Hematopoietic multipotent progenitor cell treated with erythropoietin and hydrocortisone succinate and interleukin-3 and kit ligand, for 8 days (in vitro differentiated cells): ENCODE measurements at places on chromosomes 7 and 10.

- DNase-seq: no peak
These were observed 475.2 kb upstream of the CELF2 start for GRCh38 chr10:10542477-10542876.

- DNase-seq: no peak
These were observed 10.1 kb downstream of the ATP5MF start for GRCh38 chr7:99455874-99456273.

GRCh38 chr7:20229646-20230500, 12.7 kb upstream of the MACC1 start:
- DNase-seq: no peak

DNA sequence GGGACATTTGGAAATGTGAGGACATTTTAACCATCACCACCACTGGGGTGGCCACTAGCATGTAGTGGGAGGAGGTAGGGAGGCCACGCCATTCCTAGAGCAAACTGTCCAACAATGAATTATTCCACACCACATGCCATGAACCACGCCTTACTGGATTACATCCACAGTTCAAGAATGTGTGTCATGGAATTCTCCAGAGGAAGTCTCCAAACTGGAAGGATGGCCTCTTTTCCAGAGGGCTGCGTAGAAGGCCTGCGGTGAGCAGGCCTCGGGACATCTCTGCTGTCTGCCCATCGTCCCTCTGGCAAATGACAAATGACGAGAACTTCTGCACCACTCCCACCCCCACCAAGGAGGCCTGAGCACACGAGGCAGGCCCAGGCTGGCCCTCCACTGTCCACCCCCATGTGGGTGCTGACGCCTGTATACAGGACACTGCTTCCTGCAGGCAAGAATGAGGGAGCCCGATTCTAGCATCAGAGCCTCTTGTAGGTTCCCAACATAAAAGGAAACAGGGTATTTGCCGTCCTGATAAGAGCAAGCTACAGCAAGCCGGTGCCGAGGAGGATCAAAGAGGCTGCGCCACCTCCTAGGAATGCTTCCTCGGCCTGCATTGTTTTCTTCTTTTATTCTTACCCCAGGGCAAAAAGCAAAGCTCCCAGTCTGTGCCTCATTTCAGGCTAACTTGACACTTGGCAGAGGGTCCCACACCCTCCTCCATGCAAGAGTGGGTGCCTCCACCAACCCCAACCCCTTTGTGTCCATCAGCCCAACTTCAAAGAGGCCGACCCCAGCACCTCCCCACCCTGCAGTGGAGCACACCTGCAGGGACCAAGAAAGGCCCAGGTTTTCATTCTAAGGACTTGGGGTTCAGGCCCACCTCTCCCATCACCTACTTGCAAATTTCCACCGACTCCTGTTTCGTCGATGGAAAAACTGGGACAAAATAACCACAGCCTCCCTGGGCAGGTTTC, 23.9 kb downstream of the TNS3 start:
- no peak for DNase-seq

- no peak for DNase-seq
These were observed 263.0 kb downstream of the GRID1 start for GRCh38 chr10:86103391-86104101.

GRCh38 chr7:18356191-18356645, 139.3 kb upstream of the HDAC9 start:
- peak; percentile 58 for DNase-seq

DNA sequence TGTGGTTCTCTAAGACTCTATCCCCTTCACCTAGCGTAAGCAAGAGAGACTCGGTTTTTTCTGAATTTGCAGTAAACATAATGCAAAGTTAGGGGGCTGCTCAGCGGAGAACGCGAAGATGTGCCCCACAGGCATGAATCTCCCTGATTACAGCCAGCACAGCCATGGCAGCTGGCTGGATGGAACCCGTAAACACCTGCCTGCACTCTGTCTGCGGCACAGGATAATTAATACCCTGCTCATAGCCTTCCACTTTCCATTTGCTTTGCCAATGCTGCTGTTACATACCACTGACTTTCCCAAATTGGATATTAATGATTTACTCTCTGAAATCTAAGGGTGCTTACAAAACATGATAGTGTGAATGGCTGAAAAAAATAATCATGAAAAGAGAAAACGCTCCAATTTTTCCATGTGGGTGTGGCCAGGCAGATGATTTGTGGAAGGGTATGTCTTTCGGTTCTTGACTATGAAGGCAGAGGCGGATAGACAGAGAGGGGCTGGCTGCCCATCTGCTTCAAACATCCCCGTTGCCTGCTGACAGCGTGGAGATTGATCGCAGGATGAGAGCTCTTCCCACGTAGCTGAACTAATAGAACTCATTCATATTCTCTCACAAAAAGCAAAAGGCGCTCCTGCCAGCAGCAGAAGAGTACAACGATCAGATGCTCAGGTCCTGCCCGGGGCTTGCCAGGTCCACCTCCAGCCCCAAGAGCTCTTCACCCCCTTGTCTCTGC, 193.2 kb upstream of the GHITM start:
- no peak for DNase-seq

DNA sequence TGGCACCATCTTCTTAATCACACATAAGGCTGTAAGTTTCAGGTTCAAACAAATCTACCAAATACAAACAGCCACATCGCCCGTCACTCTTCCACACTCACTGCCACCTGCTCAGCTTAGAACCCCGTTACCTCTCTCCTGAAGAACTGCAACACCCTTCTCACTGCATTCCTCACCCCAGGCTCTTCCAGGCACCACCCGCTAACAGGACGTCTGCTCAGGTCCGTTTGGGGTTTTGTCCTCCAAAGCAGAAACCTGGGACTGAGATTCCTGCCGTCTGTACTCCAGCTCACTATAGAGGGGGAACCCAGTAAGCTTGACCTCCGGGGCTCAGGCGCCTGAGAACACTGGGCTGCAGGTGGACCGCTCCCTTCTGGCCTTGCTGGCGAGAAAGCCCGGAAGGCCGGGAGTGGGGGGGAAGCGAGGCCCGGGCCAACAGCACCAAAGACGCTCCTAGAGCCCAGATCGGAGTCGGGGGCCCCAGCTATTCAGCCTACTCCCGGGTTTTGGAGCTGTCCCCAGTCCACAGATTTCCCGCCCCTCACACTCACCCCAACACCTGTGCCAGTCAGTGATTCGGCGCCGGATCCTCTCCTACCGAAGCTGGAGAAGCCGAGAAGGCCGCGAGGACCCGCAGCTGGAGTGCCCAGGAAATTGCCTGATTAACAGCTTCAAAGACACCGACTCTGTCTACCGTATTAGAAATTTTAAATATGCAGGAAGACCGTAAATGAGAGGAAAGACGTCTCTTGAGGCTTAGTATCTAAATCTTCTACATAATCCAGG, at the start of gene AP3M1:
TSS of gene AP3M1 (minus strand) at position 625 of the 786 bp plus-strand sequence. CDS start 12,449 bp downstream, outside the sequence.
- peak; percentile 48 for DNase-seq

- no peak for DNase-seq
These were observed 17.0 kb downstream of the CDK14 start for GRCh38 chr7:90613088-90613498.

- peak; percentile 75 for DNase-seq
These were observed 25.6 kb downstream of the RNF216 start for GRCh38 chr7:5755704-5756504.

- peak; percentile 41 for DNase-seq
These were observed 44.6 kb downstream of the PHTF2 start for GRCh38 chr7:77843194-77843593.

GRCh38 chr10:133009218-133009950, 67.0 kb upstream of the CFAP46 start:
- peak; percentile 72 for DNase-seq

DNA sequence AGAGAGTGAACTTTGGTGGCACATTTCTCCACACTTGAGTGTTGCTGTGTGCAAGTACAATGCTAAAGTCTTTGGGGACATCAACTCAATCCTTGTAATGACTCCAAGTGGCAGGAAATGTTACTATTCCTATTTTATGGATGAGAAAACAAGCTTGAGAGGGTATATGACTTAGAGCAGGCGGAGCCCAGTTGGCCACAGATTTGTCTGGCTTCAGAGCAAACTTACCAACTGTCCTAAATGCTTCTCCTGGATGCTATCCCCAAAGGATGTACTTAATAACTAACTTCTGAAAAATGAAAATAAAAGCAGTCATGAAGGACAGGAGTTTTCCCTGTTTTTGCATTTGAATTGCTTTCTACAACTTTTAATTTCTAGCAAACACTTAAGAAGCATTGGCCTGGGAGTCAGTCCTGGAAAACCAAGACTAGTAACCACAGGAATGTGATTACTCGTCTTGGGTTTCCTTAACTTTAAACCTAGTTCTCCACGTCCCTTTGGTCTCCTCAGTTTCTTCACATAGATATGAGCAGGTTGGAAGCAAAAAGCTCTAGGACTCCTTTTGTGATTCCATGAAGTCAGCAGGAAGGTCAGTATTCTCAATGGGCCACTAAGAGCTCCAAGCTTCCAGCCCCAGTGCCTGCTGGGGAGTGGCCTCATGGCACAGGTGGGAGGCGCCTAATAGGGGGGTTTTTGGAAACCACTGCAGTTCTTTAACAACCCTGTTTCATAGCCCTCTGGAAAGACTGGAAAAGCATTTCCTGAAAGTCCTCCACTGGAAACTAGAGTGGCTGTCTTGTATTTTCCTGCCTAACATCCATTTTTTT, 140.8 kb downstream of the GLCCI1 start:
- DNase-seq: no peak

DNA sequence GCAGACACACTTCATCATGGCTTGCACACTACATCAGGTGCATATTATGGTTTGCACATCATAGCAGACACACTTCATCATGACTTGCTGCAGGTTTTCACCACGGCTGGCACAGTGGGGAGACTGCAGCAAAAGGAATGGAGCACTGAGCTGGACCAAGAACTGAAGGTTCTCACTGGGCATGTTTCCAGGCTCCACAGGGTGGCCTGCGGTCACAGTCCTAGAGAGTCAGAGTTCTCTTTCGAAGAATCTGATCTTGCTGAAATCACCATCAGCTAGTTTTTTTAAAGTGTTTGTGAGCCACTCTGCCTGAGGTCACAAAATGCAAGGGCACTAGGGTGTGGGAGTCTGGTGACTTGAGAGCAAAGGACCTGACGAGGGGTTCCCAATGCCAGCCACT, 140.4 kb upstream of the NPY start:
- DNase-seq: no peak

DNA sequence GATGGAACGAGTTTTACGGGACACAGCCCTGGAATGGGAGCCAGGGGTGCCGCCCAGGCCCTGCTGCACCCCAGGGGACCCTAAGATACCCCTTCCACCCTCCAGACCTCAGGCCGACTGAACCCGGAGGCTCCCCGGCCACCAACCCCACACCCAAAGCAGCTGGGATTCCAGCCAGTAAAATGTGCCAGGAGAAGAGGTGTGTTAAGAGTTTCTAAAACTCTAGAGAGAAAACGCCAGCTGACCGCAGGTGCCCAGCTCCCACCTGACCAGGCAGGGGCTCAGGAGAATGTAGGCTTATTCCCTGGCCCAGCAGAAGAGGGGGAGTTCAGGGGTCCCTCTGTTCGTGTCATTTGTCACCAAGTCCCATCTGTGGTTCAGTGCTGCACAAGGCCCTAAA, 17.5 kb downstream of the NUDT1 start:
- no peak for DNase-seq

- no peak for DNase-seq
These were observed 87.7 kb downstream of the ST7 start for GRCh38 chr7:117041007-117041406.

DNA sequence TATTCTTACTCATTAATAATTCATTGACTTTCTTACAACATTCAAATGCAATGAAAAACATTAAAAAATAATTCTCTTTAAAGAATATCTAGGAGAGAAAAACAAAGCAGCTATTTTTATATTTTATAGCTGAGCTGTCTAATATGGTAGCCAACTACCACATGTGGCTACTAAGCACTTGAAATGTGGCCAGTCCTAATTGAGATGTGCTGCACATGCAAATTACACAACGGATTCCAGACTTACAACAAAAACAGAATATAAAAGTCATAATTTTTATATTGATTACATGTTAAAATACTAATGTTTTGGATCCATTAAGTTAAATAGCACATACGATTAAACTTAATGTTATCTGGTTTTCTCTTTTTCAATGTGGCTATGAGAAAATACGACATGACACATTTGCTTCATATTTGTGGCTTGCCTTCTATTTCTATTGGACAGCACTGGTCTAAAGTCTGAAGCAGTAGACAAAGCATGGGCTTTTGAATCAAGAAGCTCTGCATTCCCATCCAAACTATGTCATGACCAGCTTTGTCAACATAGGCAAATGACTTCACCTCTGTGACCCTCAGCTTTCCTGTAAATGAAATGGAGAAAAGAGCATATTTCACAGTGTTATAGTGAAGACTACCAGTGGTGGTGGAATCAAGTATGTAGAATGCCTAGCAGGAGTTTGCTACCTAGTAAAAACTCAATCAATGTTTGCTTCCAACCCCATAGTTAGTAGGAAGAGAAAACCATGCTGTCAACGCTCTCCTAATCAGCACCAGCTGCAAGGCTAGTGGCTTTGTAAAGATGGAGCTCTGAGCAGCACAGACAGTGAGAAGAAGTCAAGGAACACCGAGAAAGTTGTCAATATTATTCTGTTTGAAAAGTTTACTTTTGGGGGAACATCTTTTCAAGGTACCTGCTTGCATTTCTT, 37.1 kb upstream of the GDF10 start:
- DNase-seq: no peak

GRCh38 chr7:47465191-47465590, 116.7 kb downstream of the TNS3 start:
- no peak for DNase-seq

DNA sequence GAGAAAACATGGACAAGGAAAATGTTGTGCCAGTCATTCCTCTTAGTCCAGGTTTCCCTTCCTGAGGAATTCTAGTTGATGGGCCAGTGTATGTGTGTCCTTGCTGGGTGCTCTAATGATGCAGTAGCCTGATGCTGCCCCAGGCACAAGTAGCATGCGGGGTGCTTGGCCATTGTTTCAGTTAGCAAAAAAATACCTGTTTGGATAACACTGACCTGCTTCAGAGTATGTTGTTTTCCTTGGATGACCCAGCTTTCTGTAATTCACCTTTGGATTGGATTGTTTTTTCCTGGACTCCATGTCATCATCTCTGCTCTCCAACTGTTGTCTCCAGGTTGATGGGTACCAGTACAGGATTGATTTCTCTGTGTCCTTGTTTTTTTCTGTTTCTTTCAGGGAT, 169.2 kb downstream of the SND1 start:
- DNase-seq: no peak

DNA sequence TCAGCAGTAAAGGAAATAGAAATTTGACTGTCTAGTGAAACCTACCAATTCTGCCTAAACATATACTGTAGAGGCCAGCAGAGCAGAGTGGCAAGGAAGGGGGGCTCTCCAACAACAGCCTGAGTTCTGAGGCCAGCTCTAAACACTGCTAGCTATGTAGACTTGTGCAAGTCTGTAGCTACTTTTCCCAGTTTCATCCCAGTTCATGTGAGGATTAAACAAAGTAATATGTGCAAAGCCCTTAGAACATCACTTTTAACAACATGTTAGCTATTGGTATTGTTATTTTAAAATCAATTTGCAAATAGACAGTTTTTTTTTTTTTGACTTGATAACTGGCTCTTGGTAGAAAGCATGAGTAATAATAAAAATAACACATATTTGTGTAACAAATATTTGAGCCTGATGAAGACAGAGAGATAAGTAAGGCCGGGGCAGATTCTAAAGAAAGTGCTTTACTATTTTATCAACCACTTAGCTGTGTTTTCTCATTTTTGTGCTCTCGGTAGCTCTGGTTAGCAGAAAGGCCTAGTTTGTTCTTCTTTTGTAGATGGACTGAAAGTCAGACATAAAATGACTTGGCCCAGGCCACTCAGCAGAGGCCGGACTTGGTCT, 9.3 kb downstream of the CHST12 start:
- no peak for DNase-seq

GRCh38 chr7:80630608-80631405, 7.6 kb upstream of the CD36 start:
- DNase-seq: peak; percentile 65
